Stimulated activated CD8-positive, alpha-beta memory T cell treated with anti-CD3 and anti-CD28 coated beads, Interleukin-7, amount 100 ng/mL, for 48 hours (primary cell): ENCODE measurements at places on chromosomes 4 and X.

GRCh38 chr4:136484996-136485395, 1047.3 kb downstream of the PCDH18 start:
- DNase-seq: no peak

DNA sequence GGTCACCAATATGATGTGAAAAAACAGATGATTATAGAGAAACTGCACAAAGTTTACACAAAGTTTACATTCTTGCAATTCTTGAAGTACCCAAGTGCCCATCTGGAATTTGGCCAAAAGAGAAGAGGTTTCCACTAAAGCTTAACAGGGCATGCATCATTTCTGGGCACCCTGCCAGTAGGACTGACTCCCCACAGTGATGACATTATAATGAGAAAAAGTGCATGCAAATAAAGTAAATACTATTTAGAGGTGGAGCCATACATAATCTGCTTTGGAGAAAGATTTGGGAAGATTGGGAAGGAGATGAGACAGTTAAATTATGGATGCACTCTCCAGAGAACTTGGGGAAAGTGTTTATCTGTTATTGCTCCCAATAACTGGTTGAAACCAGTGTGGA, 93.7 kb upstream of the TRPC3 start:
- DNase-seq: no peak

GRCh38 chrX:37361596-37361995, 12.4 kb downstream of the PRRG1 start:
- no peak for DNase-seq

GRCh38 chrX:22296871-22297270, 24.2 kb downstream of the CBLL2 start:
- DNase-seq: no peak

GRCh38 chr4:24889991-24890390, 22.9 kb downstream of the CCDC149 start:
- DNase-seq: no peak

GRCh38 chr4:114046331-114046730, 66.9 kb upstream of the ARSJ start:
- no peak for DNase-seq
